ENCODE measurements at places on chromosomes 7 and 10.

- DNase-seq, result no peak
Observed at GRCh38 chr10:11713186-11713743, 28.9 kb upstream of the ECHDC3 start.

DNA sequence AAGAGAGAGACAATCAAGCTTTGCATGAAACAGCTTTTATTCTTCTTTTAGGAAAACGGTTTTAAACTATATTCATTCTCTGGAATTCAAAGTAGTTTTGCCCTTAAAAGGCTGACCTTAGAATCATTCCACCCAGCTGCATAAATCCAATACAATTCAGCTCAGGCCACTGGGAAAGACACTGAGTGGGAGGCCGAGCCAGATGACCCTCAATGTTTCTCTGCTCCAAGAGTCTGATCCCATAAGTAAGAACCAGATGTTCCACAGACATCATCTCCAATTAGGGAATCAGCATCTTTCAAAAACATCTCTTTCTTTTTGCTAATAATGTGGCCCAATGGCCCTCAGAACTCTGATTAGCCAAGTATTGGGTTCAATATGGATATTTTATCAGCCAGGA lies 26.1 kb downstream of the CREB3L2 start:
- DNase-seq, result no peak

DNA sequence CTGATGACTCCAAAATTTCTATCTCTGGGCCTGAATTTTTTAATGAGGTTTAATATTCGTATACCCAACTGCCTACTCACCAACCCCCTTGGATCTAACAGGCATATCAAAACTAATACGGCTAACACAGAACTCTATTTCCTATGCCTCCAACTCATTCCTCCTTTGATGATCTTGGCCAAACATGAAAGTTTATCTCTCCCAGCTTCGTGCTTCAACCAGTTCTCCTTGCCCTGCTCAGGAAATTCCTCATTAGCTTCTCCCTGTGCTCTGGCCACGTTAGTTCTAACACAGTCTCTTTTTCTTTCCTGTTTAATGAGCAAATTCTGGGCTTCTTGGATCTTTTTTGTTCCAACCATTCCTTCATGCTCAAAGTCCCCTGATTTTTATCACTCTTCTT lies 138.9 kb upstream of the PTN start:
- no peak for DNase-seq

DNA sequence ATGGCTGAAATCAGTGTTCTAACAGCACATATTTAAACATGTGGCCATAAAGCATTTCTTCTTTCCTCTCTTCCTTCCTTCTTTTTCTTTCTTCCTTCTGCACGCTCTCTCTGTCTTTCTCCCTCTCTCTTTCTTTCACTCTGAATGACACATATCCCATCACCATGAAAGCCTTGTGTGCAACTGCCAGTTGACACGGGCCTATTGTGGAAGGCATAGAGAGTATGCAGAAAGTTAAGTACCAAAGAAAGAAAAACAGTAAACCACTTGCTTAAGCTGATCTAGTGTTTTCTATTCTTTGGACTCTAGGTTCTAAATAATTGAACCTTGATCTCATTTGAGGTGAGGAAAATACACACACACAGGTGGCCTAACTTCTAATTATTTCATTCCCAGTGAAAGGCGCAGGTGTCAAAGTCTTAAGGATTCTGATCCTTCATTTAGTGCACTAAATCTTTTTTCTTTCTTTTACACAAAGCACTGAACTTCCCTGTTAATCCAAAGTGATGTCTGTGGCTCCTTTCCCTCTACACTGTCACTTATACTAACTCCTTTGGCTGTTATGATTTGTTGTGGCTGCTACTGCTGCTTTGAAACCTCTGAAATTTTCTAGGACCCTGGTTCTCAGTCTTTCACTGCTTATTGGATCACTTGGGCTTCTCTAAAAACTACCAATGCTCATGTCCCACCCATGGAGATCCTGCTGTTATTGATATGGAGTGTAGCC lies 17.7 kb downstream of the DKK1 start:
- DNase-seq, result no peak

- DNase-seq, result no peak
Observed at GRCh38 chr7:129169686-129170440, 18.6 kb upstream of the SMO start.

- no peak for DNase-seq
Observed at GRCh38 chr10:19417740-19418139, 369.1 kb downstream of the MALRD1 start.

DNA sequence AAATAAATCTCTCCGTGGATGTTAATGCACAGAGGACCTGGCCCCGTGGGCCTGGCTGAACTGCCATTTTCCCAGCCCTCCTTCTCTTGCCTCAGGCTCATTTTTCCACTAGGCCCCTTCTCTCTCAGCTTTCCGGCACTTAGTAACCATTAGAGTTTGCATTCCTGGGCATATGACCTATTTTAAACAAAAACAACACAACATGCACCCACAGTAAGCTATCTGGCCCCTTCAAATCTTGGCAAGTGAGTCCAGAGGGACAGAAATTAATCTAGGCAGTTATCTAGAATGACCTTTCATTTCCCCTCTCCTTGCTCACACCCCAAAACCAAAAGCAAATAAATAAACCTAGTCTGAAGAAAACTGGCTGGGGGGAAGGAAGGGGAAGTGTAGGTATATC lies 11.7 kb downstream of the FBXW4 start:
- DNase-seq, result no peak

DNA sequence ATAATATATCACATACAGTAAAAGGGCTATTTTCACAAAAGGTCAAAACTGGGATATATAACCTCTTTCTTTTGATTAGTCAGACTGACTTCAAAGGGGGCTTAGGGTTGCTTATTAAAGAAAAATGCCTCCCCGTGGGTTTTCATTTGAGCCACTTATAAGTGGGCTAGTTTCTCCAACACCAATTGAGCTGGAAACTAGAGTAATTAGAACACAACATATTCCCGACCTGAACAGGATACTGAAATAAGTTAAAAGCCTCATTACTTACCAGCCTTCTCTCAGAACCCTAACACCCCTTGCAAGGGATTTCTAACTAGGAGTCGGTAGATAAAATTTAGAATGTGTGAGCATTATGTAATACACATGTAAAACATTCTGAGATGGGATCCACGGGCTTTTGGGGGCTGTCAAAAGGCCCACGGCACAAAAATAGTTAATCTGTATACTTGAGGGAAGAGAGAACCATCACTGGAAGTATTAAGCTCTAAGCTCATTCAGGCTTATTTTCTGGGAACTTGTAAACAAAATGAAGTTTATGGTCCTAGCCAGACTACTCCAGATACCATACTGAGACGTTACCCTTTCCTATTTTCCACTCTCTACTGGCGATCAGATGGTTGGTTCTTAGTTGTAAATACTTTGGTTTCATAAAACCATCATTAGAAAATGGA lies 29.3 kb upstream of the KMT2E start:
- no peak for DNase-seq

- DNase-seq, result no peak
Observed at GRCh38 chr10:49688920-49689319, 9.5 kb downstream of the C10orf53 start.
